ENCODE measurements at places on chromosomes 12 and 14.

- no peak for DNase-seq
Observed at GRCh38 chr12:107115119-107115518, 21.8 kb upstream of the CRY1 start.

GRCh38 chr12:93336291-93336741 lies 41.4 kb upstream of the NUDT4 start:
- no peak for DNase-seq

- no peak for DNase-seq
Observed at GRCh38 chr12:32419520-32419960, 20.2 kb downstream of the FGD4 start.

DNA sequence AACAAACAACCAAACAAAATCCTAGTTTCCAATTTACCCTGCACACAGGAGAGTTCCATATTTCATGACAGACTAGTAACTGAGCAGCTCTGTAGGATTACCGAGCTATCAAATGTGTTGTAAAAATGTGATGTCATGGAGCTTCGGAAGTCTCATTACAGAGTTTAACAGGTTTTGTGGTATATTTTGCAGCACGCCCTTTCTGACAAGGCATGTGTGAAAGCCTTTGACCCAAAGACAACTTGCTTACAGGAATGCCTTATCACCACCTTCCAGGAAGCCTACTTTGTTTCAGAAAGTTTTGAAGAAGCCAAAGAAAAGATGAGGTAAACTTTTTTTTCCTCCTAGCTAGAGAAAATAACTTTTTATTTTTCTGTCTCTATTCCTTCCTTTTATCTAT lies 92.4 kb downstream of the TPH2 start:
- DNase-seq = no peak

DNA sequence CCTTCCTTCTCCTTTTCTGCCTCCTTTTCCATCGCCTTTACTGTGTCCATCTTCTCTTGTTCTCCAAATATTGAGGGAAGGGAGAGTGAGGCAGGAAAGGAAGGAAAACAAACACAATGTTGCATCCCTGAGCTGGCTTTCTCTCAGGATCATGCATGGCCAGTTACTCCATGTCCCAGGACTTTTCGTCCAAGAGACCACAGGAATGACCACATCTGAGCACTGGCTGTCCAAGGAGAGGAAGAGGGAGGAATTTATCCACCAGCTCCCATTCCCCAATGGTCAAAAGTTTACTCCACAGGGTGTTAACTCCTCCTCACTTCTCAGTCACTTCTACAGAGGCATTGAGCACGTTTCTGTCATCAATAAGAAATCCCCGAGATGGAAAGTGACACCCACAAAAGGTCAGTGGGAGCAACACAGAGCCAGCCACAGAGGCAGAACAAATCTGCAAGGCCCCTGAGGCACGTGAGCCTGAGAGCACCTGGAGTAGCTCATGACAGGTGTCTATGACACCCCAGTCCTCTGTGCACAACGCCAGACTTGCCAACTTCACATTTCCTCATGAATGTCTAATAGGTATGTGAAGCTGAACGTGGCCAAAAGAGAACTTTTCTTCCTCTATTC lies 177.3 kb upstream of the NUDT4 start:
- DNase-seq = no peak

- DNase-seq = no peak
Observed at GRCh38 chr12:21529456-21529855, 3.4 kb downstream of the SPX start.

DNA sequence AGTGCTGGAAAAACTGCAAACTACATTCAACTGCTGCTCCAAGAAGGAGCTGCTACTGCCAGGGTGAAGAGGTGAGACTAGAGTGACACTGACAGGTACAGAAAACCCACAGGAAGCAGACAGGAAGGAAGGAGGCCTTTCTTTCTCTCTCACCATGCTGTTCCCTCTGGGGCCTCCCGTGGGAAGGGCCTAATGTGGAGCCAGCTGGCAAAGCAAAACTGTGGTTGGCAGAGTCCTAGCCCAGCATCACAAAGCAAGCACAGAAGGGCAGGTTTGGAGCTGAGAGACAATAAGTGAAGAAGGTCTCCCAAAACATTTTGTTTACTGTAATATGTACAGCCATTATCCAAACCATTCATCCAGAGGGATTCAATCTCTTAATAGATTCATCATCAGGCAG lies 122.5 kb upstream of the MAX start:
- no peak for DNase-seq

- DNase-seq = no peak
Observed at GRCh38 chr12:60872850-60873713, 1277.3 kb downstream of the SLC16A7 start.

GRCh38 chr14:79175671-79176070 lies 1005.5 kb downstream of the NRXN3 start:
- DNase-seq = no peak

- no peak for DNase-seq
Observed at GRCh38 chr14:91127401-91127801, 13.5 kb downstream of the DGLUCY start.

All from NCI-H187 treated with DMSO at 0.1 percent for 48 hours (cell line).